NCI-H1105 treated with DMSO at 0.1 percent for 48 hours (cell line): ENCODE measurements at places on chromosomes 7 and 10.

GRCh38 chr10:60732807-60733516 is 45.3 kb upstream of the CDK1 start:
- DNase-seq, result peak; percentile 50

DNA sequence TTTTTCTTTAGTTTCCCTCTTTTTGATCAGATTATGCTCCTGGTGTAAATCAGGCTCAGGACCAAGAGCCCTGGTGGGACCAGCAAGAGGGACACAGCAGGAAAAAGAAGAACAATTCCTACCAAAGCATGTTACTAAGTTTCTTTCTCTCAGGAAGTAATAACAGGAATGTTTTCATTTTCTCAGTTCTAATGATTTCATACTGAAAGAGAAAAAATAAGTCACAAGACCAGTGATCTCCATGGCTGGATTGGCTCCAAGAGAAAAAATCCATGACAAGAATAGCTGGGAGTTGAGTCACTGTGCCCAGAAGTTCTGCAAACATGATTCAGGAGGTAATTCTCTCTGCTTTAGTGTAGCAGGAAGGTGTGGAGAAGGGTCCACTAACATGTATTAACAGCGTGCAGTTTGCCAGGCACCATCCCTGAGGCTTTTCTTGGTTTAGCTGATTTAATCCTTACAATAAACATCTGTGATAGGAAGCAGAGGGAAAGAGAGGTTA is 23.8 kb upstream of the IFIT2 start:
- no peak for DNase-seq

DNA sequence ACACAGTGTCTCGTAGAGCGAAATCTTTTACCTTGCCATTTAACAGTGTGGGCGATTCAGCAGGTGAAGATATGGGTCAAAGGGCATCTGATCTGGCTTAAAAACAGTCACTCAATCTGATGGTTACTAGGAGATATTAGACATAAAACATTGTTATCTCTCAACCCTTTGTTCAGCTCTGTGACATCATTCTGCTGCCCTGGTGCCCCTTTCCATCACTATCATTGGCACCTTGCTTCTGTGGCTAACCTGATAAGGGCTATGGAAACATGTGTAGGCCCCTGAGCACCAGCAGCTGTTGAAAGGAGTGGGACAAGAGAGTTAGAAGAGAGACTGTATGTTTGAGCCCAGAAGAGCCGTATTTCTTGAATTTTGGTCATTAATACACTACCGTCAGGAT is 650.3 kb downstream of the PHTF2 start:
- no peak for DNase-seq

- DNase-seq, result no peak
Observed at GRCh38 chr10:127506094-127506493, 43.0 kb upstream of the NPS start.

- no peak for DNase-seq
Observed at GRCh38 chr10:79472951-79473350, 27.5 kb upstream of the ZCCHC24 start.

- peak; percentile 18 for DNase-seq
Observed at GRCh38 chr10:77643795-77644468, 6.3 kb upstream of the KCNMA1 start.

- DNase-seq, result no peak
Observed at GRCh38 chr7:2958416-2959102, 85.1 kb downstream of the CARD11 start.

DNA sequence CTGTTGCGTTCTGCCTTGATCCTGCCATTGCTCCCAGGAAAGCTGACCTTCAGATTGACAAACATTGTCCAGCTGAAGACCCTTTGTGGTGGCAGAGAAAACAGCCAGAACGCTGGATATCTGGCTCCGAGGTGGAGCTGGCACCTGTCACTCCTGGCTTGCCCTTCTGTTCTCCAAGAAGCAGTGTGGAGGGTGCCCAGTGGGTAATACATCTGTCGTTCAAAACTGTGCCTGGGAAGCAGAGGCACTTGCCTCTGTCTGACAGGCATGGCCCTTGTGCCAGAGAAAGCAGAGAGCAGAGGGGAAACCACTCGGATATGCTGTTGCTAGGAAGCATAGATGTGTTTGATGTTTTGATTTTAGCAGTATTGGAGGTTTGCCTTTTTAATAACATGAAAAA is 231.4 kb downstream of the BMPER start:
- no peak for DNase-seq

DNA sequence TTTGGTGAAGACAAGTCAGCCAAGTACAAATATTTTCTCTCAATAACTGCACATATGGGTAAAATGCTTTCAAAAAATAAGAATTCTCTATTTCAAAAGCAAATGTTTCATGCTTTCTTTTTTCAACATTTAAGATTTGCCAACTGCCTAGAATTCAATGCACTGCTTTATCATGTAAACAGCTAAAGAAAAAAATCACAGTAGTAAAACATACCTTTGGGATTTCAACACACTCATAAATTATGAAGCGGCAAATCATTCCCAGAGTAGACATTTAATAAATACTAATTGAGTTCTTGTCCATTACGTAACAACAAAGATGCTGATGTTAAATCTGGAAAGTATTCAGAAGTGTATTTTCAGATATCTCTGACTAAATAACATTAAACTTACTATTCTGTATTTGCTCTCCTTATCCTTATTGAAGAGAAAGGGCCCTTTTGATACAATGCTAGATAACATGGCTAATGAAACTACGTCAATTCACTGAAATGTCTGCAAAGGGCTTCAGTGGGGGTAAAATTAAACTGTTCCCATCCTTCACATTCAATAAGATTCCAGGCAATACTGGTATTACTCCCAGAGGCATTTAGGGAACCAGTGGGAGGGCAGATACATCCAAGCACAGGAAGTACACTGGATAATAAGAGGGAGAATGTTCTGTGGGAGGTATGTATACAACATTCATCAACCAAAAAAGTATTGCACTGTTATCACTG is 13.9 kb downstream of the NAPEPLD start:
- no peak for DNase-seq

DNA sequence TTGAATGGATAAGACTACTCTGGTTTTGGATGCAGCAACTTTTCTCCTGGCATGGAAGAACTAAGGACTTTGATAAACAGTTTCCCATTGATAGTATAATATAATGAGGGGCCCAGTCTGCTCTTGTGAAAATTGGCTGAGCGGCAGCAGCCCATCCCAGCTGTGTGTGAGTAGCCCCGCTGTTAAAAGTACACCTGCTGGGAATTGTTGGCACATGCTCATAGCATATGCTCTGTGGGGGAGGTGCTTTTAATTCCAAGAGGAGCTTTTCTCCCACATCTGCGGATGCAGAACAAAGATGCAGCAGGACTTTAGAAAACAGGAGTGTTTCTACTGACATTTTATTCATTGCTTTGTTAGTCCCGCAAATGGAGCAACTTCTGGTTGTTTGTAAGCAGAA is 19.0 kb downstream of the SRI start:
- peak; percentile 97 for DNase-seq

DNA sequence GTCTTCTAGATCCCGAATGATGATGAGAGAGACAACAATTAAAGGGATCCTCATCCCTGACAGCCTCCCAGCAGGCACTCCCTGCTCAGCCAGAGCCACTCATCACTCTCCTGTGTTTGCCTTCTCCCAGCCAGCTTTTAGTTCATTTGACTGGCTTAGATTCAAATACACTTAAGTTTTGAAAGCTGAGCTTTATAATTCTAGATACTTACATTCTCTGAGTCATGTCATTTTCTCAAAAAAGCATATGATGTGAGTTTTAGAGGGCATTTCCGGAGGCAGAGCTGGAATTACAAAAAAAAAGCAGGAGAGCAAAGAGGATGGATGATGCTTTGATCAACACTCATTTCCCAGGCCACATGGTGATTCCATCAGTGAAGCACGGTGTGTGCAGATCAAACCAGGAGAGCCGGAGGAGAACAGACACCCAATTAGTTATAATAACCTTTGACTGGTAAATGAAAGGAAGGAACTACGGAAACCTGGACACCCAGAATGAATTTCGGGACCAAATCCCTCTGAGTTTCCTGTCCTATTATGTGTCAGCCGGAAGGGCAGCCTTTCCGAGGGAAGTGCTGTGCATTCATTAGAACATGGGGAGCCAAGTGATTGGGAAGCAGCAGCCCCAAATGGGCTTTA is 81.5 kb upstream of the HPS1 start:
- DNase-seq, result no peak

DNA sequence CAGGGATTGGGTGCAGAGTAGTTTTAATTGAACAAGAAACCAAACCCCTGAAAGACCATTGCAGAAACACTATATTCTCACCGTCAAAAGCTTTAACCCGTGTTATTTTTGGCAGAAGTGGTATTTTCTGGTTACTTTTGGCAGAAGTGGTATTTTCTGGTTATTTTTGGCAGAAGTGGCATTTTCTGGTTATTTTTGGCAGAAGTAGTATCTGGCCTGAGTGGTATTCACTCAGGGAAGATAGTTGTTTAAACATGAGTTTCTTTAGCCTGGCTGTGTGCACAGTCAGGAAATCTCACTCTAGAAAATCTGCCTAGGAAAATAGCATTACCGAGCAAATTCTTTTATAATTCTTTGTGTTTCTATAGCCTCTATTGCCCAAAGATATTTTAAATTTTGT is 322.7 kb downstream of the GFRA1 start:
- DNase-seq, result no peak

GRCh38 chr7:2042650-2043049 is 190.1 kb downstream of the MAD1L1 start:
- no peak for DNase-seq

- no peak for DNase-seq
Observed at GRCh38 chr10:7192831-7193361, 217.9 kb downstream of the SFMBT2 start.

- no peak for DNase-seq
Observed at GRCh38 chr7:79285756-79286155, 167.7 kb downstream of the MAGI2 start.

DNA sequence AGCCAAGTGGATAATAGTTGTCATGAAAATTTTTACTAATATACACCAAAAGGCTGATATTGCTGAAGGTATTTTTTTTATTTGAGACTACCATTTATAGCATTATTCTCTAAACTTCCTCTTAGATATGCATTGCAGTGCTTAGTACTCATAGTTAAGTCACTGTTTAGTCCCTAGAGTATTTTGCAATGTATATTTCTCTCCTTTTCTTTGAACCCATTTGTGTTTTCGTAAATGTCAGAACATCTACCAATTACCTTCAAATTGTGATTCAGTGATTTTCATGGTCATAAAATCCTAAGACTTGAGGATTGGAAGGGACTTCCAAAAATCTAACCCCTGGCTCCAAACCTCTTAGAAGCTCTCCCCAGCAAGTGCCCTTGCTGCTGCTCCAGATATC is 21.5 kb upstream of the CYP26C1 start:
- DNase-seq, result no peak

- no peak for DNase-seq
Observed at GRCh38 chr7:11931307-11931706, 99.3 kb upstream of the THSD7A start.

DNA sequence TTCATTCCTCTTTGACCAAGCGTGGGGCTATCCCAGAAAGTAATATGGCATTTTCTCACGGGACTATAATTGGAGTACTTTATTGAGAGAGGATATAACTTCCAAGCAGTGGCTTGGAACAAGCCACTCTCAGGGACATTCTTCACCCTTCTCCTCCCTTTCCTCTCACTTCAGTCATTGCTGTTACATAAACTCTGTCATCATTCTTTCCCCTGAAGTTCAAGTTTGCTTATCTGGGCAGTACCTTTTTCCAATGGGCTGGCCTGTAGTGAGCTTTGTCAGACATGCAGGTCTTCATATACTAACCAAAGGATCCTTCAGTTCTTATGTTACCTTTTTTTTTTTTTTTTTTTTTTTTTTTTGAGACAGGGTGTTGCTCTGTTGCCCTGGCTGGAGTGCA is 58.7 kb upstream of the KMT2E start:
- no peak for DNase-seq

DNA sequence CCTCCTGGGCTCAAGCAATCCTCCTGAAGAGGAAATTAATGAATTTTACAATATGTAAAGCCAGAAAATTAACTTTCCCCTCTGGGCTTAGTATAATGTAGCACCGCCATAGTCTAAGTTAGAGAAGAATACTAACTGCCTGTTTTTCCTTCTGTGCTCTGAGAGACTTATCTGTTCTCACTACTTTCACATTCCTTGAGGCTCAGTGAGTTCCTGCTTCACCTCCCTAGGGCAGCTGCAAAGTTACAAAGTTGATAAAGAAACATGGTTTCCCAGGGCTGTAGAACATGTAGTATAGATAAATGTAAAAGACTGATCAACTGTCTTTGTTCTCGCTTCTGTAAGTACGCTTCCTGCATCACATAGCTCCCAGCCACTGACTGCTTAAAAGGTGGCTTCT is 16.0 kb upstream of the OLAH start:
- DNase-seq, result no peak

- no peak for DNase-seq
Observed at GRCh38 chr7:105829681-105830322, 46.6 kb downstream of the ATXN7L1 start.

GRCh38 chr7:55081472-55082227 is 62.8 kb downstream of the EGFR start:
- DNase-seq, result no peak

DNA sequence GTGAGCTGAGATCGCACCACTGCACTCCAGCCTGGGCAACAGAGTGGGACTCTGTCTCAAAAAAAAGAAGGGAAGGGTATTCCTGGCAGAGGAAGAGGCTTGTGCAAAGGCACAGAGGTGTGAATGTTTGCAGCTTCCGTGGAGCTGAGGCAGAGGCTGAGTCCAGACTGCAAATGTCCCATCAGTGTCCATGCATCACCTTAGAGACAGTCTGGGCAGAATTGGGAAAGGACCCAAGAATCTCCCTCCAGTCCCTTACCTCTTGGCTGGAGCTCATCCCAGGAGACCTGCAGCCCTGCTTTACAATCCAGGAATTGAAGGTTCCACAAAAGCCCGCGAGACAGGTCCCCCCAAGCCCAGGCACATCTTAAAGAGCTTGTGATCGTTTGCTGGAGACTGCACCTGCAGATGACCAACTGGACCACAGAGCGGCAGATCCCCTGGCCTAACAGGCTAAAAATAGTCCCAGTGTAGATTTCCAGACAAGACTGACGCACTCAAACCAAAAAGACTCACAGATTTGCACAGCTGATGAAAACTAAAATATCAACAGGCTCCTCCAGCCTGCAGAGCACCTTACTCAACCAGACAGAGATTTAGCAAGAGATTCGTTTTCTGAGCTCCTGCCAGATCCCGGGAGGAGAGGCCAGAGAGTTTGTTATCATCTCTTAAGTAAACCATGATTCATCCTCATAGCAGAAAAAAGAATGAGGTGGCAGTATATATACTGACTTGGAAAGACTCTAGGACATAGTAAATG is 22.9 kb upstream of the NANOS1 start:
- DNase-seq, result no peak

DNA sequence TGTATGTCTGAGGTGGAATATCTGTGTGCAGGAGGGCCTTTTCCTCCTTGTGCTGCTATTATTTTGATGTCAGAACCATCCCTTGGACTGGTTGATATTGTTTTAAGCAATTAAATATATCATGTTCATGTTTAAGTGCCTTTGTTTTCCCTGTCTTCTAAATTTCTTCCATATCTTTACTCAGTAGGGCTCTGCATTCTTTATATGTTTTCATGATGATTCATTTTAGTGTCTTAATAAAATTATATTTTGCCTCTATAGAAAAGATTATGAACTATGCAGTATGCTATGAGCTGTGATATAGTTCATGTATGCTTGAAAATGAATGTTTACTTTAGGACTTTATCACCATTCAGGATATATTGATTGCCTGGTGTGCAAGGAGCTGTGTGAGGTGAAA is 34.8 kb downstream of the AHR start:
- no peak for DNase-seq

GRCh38 chr10:2478656-2479055 is 588.7 kb upstream of the PFKP start:
- DNase-seq, result no peak
